ENCODE measurements at places on chromosomes 4 and X. TPM values are rescaled to one million over a fixed set of nuclear protein-coding genes. Genes with fewer than 3 reads are reported as not detected.

Gene TMPRSS11E
- polyA plus RNA-seq = not detected

Gene MFAP3L
- polyA plus RNA-seq = 0.01 TPM

Gene TLR3
- 0.09 TPM for polyA plus RNA-seq

DNA sequence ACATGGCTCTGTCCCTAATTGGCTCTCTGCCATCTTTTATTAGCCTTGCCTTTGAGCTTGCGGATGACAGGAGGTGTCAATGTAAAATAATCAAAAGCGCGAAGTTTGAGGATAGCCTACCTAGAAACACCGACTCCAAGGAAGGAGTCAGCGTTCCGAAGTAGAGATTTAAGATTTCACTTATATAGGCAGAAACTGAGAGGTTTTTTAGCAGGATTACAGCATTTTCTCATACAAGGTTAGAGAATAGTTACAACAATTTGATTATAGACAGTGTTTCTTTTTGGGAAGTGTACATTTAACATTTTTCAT is 499 bp upstream of the NFXL1 start:
- DNase-seq = no peak

- no peak for DNase-seq
Observed at GRCh38 chr4:108795733-108796132, 32.9 kb upstream of the ETNPPL start.

All from CD14-positive monocyte (primary cell).